Mesendoderm (in vitro differentiated cells): ENCODE measurements at places on chromosomes 7 and 10.

- DNase-seq: no peak
- no peaks in the 10 kb centered on the region for H3K4me1 ChIP-seq
Measured at GRCh38 chr7:101581891-101582290, 47.2 kb downstream of the MYL10 start.

DNA sequence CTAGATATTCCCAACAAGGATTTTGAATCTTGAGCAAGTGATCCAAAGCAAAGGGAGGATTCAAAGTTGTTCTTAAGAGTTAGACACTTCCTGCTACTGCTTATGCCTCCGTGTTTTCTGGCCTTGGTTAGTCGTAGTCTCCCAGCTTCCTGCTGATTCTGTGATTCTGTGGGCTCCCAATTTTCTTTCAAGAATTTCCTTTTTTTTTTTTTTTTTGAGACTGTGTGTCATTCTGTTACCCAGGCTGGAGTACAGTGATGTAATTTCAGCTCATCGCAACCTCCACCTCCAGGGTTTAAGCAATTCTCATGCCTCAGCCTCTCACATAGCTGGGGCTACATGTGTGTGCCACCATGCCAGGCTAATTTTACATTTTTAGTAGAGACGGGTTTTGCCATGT, 4.4 kb upstream of the ITGB8 start:
- no peaks in the 10 kb centered on the region for H3K4me1 ChIP-seq
- no peaks in the 10 kb centered on the region for H3K36me3 ChIP-seq
- H3K27ac ChIP-seq: no peak overlapping the region
- H3K27me3 ChIP-seq: no peaks in the 10 kb centered on the region

- H3K4me1 ChIP-seq: no peaks in the 10 kb centered on the region
- no peak for DNase-seq
- no peak overlapping the region for H3K4me3 ChIP-seq
Measured at GRCh38 chr7:46369933-46370654, 449.0 kb upstream of the IGFBP3 start.

DNA sequence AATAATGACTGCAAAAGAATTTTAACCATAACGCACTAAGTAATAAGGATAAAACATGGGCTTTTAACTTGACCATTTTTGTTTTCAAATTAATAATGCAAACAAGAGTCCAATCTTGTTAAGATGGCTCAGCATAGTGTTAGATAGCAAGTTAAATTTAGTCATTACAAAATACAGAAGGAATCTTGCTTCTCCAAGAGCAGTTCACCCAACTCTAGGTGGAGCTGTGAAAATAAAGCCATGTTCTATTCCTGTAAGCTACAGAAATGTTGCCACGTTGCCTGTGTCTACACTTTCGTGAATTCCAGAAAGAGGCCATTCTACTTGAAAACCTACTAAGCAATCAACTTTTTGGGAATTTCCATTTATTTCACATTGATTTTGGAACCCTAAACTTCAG, 191.9 kb downstream of the SFMBT2 start:
- no peak overlapping the region for H3K27ac ChIP-seq
- no peaks in the 10 kb centered on the region for H3K4me1 ChIP-seq
- no peaks in the 10 kb centered on the region for H3K27me3 ChIP-seq
- no peak overlapping the region for H3K4me3 ChIP-seq

DNA sequence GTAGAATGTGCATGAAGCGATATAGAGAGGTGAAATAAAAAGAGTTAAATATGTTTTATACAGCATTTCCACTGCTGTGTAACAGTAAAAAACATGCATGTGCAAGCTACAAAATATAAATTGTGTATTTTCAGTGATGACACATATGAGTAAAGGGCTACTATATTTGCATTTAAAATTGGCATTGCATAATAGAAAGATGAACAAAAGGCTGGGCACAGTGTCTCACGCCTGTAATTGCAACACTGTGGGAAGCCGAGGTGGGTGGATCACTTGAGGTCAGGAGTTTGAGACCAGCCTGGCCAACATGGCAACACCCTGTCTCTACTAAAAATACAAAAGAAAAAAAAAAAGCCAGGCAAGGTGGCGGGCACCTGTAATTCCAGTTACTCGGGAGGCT, 79.8 kb upstream of the CCDC71L start:
- H3K4me1 ChIP-seq: no peaks in the 10 kb centered on the region
- H3K27me3 ChIP-seq: no peaks in the 10 kb centered on the region
- no peak overlapping the region for H3K4me3 ChIP-seq
- DNase-seq: no peak
- H3K36me3 ChIP-seq: no peaks in the 10 kb centered on the region

DNA sequence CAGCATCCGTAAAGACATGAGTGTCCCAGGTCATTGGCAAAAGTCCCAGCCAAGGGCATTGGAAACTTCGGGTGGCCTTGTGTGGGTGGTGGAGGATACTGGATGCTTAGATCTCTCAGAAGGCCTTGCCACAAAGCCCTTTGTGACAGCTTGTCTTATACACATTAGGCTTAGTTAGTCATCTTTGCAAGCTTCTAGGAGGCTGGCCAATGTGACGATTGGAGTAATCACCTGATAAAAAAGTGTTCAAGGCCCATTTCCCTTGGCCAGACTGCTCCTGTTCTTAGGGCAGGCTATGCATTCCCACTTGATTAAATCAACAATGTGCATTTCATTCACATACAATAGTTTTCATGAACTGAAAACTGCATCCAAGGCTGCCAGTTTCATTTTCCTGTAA, 26.9 kb downstream of the NPS start:
- H3K36me3 ChIP-seq: no peaks in the 10 kb centered on the region
- H3K27me3 ChIP-seq: no peaks in the 10 kb centered on the region
- no peak overlapping the region for H3K27ac ChIP-seq
- H3K4me3 ChIP-seq: no peak overlapping the region
- no peak for DNase-seq

DNA sequence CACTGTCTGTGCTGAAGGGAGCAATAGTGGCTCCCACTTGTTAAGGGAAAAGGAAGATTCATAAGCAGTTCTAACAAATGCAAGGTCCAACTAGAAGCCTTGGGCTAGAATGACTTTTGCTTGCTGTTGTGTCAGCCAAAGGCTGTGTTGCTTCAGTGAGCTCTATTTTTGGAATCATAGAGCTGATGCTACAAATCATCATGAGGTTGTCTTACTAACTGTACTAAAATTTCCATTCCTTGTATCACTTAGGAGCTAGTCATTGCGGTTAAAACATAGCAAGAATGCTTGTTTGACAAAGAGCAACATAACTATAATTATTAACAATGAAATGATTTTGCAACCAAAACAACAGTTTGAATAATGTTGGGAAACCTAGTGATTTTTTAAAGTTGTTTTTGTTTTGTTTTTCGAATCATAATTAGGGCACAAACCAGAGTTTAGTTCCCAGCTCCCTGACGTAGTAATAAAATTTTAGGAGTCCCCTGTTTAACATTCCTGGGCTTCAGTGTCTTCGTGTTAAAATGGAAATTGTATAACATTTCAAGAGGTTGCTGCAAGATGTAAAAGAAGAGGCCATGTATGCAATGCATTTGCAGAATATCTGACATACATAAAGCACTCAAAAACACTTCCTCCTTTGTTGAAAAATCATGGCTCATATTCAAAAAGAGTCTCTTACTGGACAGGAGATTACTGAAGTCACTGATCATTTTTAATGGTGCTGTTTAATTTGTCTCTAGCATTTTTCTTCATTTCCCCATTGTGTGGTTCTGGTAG, 183.4 kb downstream of the MACC1 start:
- no peak overlapping the region for H3K27ac ChIP-seq
- H3K4me1 ChIP-seq: no peaks in the 10 kb centered on the region
- DNase-seq: no peak
- no peak overlapping the region for H3K4me3 ChIP-seq
- H3K36me3 ChIP-seq: no peaks in the 10 kb centered on the region

- no peaks in the 10 kb centered on the region for H3K4me1 ChIP-seq
- H3K36me3 ChIP-seq: no peaks in the 10 kb centered on the region
- H3K27ac ChIP-seq: no peak overlapping the region
Measured at GRCh38 chr7:30925117-30925516, 13.5 kb downstream of the AQP1 start.

DNA sequence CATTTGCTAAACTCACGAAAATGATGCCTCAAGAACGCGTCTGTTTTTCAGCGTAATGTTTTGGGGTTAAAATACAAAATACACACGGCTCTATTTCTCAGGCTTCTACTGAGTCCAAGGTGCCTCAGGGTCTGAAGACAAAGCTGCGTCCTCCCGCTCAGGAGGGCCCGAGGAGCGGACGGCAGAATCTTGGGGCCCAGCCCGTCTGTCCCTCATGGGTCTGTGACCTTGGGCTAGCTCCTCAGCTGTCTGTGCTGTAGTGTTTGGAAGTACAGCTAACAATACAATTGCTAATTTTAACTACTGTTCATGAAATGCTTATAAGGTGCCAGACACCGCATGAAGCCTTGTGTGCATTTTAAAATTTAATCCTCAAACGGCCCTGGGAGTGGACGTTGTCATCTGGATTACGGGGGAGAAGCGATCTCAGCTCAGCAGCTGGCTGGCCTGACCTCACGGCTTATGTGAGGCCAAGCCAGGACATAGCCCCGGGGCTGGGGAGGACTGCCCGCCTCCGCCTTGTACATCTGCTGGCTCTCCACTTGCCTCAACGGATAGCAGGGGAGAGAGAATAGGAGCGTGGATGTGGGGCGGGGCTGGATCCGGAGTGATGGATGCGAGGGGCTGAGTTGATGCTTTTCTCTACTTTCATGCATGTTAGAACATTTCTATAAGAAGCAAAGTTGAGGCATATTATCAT, 357.4 kb downstream of the GLRX3 start:
- no peak for DNase-seq
- no peak overlapping the region for H3K4me3 ChIP-seq
- no peak overlapping the region for H3K27ac ChIP-seq
- H3K27me3 ChIP-seq: no peaks in the 10 kb centered on the region

DNA sequence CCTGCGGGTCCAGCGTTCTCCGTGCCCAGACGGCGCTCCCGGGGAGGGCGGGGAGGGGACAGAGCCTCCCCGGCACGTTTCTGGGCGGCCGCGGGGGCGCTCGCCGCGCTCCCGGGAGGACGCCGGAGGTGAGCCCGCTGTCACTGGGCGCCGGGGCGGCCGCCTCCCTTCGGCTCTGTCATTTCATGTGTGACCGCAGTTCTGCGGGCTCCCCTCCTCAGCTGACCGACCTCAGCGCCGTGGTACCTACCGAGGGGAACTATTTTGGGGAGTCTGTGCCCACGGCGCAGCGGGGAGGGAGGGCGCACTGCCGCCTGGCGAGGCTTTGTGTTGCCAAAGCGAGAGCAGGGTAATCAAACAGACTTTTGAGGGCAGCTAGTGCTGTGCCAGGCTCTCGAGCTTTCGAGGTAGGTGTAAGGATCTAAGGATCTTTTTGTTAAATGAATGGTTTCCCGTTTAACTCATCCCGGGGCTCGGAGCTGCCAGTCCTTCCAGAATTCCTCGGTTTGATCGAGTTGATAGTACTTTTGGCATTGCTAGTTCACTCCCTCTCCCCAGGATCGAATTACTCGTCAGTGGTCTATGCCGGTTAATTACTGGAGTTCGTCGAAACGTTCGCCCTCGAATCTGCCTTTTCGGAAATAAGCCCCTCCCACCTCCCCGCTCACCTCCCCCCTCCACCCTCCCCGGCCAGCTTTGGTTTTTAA, 1.9 kb downstream of the ARID5B start:
- peaks cover 2% of the 10 kb centered on the region for H3K27me3 ChIP-seq
- H3K27ac ChIP-seq: no peak overlapping the region
- DNase-seq: peak; percentile 81
- H3K36me3 ChIP-seq: no peaks in the 10 kb centered on the region

DNA sequence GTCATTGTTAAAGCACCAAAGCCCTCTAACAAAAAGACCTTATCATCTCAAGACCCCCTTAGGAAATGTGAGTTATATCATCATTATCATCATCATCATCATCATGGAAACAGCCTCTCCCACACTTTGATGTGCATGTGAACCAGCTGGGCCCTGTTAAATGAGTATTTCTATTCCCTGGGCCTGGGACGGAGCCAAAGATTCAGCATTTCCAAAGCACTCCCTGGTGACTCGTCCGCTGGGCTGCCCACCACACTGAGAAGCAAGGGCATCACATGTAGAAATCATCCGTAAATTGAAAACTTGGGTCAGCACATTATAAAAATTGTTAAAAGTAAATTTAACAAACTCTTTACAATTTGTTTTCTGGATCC, 88.6 kb downstream of the PTPRN2 start:
- H3K4me1 ChIP-seq: no peaks in the 10 kb centered on the region
- H3K36me3 ChIP-seq: no peaks in the 10 kb centered on the region
- H3K4me3 ChIP-seq: no peak overlapping the region
- DNase-seq: no peak
- H3K27ac ChIP-seq: no peak overlapping the region

DNA sequence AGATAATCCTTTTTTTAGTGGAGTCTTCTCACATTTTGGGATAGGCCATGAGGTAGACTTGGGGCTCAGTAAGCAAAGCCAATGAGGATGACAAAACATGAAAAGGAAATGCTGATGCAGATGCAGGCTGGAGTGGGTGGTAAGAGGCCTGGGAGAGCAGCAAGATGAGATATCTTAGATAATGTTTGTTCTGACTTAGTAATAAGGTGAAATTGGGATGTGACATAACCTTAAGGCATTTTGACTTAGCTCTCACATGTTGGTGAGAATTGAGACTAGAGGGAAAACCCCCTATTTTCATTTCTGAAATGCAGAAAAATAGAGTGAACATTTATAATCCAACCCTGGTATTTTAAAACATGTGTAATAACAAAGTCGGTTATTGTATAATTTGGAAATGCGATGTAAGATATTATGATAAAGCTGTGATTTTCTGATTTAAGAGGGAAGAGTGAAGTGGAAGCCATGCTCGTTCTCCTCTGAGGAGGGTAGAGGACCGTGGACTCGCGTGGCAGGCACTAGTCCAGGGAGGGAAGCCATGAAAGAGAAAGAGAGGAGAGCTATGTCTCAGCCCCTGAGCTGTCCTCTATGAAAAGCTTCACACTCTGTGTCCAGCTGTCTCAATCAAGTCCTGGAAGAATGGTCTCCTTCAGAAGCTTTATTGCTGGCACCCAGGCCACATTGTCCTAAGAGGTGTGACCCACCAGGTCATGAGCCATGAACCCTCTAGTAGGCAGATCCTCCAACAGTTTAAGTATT, 57.3 kb downstream of the ST7 start:
- no peak overlapping the region for H3K27ac ChIP-seq
- H3K27me3 ChIP-seq: no peaks in the 10 kb centered on the region
- no peaks in the 10 kb centered on the region for H3K36me3 ChIP-seq
- H3K4me3 ChIP-seq: no peak overlapping the region
- peaks cover 2% of the 10 kb centered on the region for H3K4me1 ChIP-seq
- DNase-seq: no peak

DNA sequence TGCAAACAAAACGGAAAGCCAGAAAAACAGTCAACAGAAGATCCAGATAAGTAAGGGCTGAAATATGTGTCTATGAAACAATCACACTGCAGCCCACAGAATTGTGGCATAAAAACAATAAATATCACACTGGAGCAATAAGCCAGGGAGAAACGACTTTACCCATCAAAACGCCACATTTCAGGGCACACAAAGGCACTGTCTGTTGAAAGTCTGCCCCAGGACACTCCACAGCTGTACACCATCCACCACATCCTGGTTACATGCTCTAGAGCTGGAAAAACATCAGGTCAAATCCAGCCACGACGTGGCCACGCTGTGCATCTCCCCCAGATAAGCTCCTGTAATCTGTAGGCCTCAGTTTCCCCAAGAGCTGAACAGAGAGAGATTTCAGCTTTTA, 88.7 kb downstream of the COBL start:
- H3K4me3 ChIP-seq: no peak overlapping the region
- no peak for DNase-seq
- no peaks in the 10 kb centered on the region for H3K4me1 ChIP-seq
- no peak overlapping the region for H3K27ac ChIP-seq
- H3K36me3 ChIP-seq: no peaks in the 10 kb centered on the region
- no peaks in the 10 kb centered on the region for H3K27me3 ChIP-seq

- H3K27ac ChIP-seq: no peak overlapping the region
- no peak overlapping the region for H3K4me3 ChIP-seq
- peaks cover 2% of the 10 kb centered on the region for H3K36me3 ChIP-seq
- DNase-seq: no peak
- H3K27me3 ChIP-seq: no peaks in the 10 kb centered on the region
Measured at GRCh38 chr7:107944411-107945169, 53.6 kb downstream of the DLD start.
